ENCODE measurements at places on chromosomes 13 and 19.

DNA sequence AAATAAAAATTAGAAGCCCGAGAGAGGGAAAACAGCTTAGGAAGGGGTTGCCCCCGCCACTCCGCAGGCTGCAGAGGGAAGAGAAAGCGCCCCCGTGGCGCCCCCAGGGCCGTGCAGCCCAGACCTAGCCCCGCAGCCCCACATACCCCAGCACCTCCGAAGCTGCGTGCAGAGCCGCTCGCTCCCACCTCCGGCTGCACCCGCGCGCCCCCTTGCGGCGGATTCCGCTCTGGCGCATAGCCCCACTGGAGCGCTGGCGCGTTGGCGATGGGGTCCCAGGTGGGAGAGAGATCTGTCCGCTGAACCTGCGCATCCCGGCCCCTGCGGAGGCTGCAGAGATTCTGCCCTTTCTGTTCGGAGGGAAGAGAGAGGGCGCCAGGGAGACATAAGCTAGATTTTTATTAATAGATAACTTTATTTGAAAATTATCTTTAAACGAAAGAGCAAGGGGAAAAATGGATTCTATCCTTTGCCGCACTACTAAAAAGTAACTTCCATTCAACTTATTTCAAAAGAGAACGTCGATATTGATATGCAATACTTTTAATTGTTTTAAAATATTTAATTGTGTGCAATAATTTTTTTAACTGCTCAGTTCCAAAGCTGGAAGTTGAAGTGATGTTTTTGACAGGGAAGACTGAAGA, 11.7 kb upstream of the CLN5 start:
- peak; percentile 81 for DNase-seq

- no peak for DNase-seq
These were observed 16.0 kb downstream of the POU4F1 start for GRCh38 chr13:78587395-78587794.

DNA sequence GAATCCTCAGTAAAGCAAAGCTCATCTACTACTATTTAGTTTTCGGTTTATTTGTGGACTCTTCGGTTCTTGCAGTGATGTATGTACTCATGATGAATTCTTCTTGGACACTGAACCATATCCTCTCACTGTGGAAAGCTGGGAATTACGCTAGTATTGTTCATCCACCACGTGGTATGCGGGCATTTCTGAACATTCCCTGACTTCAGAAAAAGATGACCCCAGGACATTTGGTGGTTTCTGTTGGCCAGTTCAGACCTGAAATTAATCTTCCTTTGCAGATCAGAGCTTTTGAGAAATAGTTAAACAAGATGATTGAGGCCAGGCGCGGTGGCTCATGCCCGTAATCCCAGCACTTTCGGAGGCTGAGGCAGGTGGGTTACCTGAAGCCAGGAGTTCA, 25.3 kb upstream of the FBN3 start:
- DNase-seq: no peak

DNA sequence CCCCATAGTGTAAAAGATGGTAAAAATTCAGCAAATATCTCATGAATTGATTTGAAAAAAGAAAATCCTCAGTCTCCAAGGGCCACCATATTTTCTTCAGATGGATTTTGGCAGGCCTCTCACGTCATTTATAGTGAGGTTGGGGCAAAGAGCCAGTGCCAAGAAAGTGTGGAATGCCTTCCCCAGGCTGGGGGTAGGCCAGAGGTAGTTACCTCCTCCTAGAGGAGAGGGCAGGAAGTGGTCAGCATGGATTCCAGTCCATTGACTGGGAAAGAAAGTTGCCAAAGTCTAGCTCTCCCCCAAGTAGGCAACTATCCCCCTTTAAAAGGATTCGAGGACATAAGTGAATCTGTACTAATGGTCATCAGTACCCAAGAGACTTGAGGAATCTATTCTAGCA, 68.4 kb upstream of the KCTD4 start:
- no peak for DNase-seq

DNA sequence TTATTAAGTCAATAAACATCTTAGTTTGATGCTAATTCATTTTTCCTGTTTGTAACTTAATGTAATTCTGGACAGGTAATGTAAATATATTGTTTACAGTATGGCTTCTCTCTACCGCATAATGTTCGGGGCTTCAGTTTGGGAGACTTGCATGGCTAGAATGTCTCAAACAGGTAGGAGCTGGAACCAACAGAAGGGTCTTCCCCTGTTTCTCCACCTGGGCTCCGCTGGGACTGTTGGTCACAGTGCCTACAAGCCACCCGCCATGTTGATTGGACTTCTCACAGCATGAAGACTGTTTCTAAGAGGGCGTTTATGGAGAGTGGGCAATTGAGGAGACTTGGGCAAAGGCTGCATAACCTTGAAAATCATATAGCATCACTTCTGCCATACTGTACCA, 148.6 kb downstream of the UFM1 start:
- DNase-seq: no peak

GRCh38 chr13:102142473-102142826, 259.4 kb downstream of the FGF14 start:
- DNase-seq: no peak

DNA sequence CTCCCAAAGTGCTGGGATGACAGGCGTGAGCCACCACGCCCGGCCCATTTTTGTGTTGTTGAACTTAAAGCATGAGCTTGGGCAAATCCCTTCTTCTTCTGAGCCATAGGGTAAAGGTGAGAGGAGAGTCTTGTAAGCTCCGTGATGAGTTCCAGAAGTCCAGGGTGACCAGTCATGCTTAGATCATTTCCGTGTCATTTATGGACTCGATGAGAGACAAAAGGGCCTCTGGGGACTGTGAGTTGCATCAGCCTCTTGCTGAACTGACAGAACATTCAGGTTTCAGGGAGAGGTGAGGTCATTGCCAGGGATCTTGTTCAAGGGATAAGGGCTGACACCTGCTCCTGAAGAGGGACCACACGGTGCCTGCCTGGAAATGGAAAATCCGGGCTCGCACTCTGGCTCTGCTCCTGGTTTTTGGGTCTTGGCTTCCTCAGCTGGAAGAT, 53.6 kb downstream of the GADD45B start:
- no peak for DNase-seq

- DNase-seq: no peak
These were observed 143.4 kb downstream of the SOX1 start for GRCh38 chr13:112210371-112210770.

- no peak for DNase-seq
These were observed 36.7 kb upstream of the C13orf42 start for GRCh38 chr13:51147732-51148131.

DNA sequence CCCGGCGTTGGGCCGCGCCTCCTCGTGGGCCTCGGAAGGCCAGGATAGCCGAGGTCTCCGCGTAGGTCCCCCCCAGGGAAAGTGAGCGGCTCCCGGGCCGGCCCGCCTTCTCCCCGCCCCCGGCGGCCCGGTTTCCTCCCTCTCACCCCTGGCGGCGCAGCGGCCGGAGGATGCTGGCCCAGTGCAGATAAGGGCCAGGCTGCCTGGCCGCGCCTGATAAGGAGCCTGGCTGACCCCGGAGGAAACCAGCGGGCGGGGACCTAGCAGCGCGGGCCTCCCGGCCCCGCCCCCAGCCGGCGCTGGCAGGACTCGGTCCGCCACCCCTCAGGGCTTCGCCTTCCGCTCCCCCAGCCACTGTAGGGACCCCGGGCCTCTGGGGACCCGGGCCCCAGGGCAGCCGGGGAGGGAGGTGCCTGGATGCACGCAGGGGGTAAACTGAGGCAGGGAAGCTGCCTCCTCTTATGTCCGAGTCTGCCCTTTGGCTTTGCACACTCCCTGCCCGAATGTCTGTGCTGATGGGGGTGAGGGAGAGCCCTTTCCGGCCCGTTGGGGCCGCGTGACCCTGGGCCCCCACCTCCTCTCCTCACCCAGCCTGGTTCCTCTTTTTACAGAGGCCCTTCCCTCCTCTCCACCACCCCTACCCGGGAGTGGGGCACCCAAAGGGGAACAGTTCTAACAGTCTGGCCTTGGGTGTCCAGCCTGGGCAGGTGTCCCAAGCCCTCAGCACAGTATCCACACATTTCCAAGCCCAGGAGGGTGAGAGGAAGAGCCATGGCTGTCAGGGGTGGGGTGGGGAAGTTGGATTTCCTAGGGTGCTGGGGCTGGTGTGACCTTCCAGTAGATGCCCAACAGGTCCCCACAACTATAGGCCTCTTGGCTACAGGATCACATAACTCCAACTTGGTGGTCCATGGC, at the start of gene LYL1:
Gene LYL1 (minus strand): TSS at position 193 of the 915 bp plus-strand sequence. CDS start 1,687 bp downstream, outside the sequence.
- no peak for DNase-seq

DNA sequence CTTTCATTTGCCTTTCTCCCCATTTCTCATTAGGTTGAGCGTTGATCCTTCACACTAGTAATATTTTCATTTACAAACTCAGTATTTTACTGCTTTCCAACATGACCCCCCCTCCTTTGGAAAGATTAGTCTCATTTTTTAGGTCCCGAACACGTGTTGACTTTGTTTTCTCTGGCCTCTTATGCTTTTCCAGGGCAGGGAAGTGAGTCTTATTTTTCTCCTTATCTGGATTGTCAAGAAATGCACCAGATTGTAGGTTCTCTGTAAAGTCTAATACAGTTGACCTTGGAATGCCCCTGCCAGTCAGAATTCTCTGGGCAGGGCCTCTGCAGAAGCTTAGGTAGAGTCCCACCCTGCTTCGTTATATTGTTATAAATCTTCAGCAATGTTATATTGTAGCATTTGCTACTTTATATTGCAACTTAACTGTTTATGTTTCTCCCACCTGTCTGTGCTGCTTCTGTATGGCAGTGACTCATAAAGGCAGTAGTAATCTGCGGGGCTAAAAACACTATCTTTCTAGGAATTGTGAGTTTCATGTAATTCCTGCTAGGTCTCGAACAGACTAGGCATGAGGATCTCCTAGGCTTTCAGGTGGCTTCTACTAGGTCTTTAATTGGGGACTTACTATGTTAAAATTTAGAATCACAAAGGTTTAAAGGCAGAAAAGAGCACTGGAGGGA, 2.0 kb downstream of the TDRD3 start:
- no peak for DNase-seq

GRCh38 chr13:111265701-111266035, 54.8 kb upstream of the TEX29 start:
- no peak for DNase-seq

GRCh38 chr13:52922961-52923360, 74.5 kb upstream of the PCDH8 start:
- no peak for DNase-seq

DNA sequence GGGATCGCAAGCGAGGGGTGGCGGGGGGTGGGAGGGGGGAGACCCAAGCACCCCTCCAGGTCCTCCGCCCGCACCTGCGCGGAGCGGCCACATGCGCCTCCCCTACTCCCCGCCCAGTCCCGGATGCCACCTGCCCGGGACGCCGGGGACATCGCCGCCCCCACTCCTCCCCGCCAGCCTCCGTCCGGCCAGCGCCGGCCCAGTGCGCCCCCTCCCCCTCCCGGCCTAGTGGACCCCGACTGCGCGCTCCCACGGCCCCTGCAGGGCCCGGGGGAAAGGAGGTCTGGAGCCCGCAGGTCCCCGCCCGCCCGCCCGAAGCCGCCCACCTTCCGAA, 263 bp downstream of the RHPN2 start:
- DNase-seq: no peak

GRCh38 chr13:41791056-41791455, 169.9 kb downstream of the VWA8 start:
- no peak for DNase-seq

GRCh38 chr13:89165685-89166084, 1494.5 kb downstream of the SLITRK5 start:
- no peak for DNase-seq

GRCh38 chr19:48203222-48203793, 32.8 kb downstream of the ZSWIM9 start:
- no peak for DNase-seq

DNA sequence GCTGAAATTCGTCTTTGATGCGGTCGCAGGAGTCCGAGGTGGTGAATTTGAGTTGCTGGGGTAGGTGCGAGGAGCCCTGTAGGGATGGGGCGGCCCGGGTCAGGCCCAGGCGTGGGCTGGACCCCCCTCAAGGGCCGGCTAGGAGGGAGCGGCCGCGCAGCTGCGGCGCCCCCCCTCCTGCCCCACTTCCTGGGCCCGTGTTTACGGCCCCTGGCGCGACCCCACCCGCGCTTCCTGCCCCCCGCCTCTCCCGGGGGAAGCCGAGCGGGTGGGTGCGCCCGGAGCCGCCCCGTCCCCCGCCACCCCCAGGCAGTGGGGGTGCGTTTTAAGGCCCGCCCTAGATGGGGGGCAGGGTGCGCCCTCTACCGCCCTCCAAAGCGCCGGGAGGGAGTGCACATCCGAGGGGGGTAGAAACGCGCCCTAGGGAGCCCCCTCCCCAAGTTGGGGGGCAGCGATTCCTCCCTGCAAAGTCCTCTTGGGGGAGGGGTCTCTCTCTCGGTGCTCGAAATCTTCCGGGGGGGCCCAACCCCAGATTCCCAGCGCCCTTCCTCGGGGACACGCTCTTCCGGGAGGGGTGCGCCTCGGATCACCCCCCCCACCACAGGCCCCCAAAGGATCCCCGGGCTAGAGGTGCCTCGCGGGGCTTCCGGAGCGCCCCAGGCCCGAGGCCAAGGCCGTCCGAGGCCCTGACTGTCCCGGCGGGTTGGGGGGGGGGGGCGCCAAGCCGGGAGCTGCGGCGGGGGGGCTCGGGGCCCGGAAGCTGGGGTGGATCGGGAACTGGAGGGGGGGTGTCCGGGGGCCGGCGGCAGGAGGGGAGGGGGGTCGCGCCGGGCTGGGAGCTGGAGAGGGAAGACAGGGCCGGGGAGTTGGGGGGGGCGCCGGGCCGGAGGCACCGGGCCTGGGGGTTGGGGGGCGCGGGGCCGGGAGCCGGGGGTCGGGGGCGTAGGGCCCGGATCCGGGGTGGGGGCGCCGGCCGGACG, 823 bp downstream of the TLE5 start:
- peak; percentile 51 for DNase-seq

DNA sequence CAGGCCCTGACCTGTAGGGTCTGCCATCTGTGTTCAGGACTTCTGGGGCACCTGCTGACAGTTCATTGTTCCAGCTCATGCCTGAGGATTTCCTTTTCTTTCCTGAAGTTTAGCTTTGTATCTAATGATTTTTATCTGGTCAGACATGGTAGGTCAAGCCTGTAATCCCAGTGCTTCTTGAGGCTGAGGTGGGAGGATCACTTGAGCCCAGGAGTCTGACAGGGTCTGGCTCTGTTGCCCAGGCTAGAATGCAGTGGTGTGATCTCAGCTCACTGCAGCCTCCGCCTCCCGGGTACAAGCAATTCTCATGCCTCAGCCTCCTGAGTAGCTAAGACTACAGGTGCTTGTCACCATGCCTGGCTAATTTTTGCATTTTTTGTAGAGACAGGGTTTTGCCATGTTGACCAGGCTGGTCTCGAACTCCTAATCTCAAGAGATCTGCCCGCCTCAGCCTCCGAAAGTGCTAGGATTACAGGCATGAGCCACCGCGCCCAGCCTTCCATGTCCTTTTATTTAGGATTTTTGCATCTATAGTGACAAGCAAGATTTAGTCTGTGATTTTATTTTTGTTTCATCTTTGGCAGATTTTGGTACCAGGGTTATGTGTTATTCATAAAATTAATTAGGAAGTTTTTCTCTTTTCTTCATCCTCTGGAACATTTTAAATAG, 33.2 kb downstream of the CHST8 start:
- no peak for DNase-seq

- no peak for DNase-seq
These were observed 12.0 kb downstream of the THOP1 start for GRCh38 chr19:2797280-2797679.

GRCh38 chr13:60165391-60166099, 1.8 kb upstream of the DIAPH3 start:
- DNase-seq: no peak
